ENCODE measurements at places on chromosomes 7 and 10.

GRCh38 chr7:112358513-112358912 lies 91.7 kb upstream of the IFRD1 start:
- DNase-seq, result no peak

- DNase-seq, result no peak
These were observed 4.1 kb upstream of the NT5C2 start for GRCh38 chr10:103197174-103197573.

GRCh38 chr10:129937351-129937751 lies 26.7 kb downstream of the EBF3 start:
- DNase-seq, result no peak

GRCh38 chr7:69204943-69205342 lies 393.3 kb upstream of the AUTS2 start:
- no peak for DNase-seq

DNA sequence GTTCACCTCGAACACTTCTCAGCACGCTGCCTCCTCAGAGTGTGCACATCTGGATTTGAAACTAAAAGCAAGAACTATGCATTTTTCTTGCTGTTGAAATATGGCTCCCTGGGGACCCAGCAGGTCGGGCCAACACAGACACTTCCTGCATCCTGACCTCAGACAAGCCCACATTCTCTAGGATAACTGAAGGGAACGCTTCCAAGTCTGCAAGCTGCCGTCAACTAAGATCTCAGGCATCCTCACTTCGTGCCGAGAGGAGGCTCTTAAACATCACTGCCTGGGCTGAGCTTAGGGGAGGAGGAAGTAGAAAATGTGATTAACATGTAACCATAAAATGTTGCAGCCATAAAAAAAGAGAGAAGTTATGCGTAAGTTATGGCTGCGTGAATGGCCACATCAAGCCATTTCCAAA lies 65.5 kb downstream of the PYROXD2 start:
- no peak for DNase-seq

DNA sequence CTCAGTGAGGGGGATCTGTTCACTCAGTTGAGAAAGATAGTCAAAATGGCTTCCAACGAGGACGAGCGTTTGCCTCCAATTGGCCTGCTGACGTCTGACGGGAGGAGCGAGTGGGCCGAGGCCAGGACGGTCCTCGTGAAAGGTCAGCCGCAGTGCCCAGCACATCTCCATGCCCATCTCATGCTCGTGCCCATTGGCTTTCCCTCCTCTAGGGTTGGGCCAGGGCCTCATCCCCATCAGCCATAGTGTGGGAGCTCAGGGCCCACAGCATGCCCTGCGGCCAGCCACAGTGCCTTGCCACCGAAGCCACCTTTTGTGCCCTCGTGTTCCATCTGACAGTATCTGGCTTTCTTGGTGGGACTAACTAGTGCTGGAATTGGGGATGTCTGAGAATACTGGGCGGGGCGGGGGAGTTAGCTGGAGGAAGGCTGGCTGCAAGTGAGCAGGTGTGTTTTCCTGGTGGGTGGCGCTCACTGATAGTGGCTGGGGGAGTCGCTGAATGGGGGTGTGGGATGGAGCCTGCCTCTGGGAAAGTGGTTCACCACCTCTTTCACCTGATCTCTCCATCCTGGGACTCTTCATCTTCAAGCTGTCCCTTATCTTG lies 13.9 kb downstream of the CHAT start:
- DNase-seq, result no peak

- no peak for DNase-seq
These were observed 99.0 kb downstream of the ADRA2A start for GRCh38 chr10:111175787-111176186.

GRCh38 chr7:11077816-11078215 lies 104.1 kb downstream of the PHF14 start:
- no peak for DNase-seq

DNA sequence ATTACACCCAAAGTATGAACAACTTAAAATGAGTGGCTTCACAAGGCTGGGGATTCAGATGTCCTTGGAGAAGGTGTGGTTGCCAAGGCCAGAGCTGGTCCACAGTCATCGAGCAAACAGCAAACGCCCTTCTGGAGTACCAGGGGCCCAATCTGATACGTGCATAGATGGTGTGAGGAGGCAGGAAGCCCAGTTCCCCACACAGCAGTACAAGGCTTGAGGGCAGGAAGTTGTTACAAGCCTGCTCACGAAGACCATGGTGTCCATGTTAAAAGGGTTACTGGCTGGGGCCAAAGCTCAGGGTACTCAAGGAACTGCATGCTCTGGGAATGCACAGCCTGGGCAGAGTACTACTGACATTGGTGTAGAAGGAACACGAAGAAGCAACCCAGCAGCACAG lies 4.6 kb upstream of the ANKRD26 start:
- DNase-seq, result no peak

GRCh38 chr10:124220547-124220946 lies 127.1 kb upstream of the CHST15 start:
- no peak for DNase-seq

DNA sequence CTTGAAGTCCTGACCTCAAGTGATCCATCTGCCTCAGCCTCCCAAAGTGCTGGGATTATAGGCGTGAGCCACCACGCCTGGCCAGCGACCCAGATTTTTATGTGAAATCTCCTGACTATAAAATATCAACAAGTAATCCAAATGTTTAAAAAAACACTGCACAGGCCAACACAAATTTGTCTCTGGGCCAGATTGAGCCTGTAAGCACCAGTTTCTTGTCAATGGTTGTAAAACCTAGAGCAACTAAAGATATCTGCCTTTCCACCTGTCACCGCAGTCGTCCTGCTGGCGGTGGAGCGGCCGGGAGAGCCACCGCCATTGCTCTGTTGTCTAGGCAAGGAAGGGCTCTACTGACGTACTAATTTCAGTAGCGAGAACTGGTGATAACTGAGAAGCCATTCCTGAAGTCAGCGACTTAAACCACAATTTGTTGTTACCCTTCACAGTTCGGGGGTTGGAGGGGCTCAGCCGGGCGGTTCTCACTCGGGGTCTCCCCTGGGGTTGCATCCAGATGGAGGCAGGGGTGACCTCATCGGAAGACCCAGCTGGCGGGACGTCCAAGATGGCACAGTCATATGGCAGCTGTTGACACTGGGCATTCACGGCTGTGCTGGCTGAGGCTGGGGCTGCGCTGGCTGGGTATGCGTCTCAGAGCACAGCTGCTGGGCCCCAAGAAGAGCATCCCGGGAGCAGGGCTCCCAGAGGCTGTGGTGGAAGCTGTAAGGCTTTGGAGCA lies 55.2 kb upstream of the PDGFA start:
- no peak for DNase-seq

- no peak for DNase-seq
These were observed 20.8 kb upstream of the INSIG1 start for GRCh38 chr7:155276800-155277375.

- no peak for DNase-seq
These were observed 250.4 kb upstream of the CACNA2D1 start for GRCh38 chr7:82694022-82694421.

DNA sequence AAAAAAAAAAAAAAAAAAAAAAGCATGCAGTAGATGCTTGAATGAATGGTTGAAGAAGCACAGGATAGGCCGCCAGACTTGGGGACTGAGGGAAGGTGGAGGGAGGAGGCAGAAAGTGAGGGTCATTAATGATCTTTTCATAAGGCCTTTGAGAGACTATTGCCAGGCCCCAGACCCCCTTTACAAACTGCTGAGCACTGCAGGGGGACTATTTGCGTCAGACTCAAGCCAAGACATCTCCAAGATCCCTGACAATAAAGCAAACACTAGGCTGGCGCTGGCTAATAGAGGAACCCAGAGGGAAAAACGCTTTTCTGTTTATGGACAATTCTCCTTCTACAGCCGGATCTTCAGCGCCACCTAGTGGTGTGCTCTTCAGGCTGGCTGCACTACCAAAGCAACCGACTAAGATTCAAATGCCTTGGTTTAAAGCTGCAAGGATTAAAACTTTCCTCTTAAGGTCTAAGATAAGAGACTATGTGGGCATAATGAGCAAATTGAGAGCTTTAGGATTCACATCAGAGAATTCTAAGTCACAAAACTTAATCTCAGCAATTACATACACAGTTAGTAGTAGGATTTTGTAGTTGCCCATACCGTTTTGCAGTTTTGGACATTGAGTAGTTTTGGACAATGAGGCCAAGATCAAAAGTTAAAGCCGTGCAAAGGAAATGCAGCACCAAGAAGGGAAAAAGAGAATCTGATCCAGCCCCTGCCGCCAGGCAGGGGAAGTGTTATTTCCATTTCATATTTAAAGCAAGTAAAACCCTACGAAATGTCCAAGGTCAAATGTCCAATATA lies 17.9 kb upstream of the AGK start:
- peak; percentile 75 for DNase-seq

- DNase-seq, result no peak
These were observed 86.8 kb downstream of the SORBS1 start for GRCh38 chr10:95474228-95475002.

DNA sequence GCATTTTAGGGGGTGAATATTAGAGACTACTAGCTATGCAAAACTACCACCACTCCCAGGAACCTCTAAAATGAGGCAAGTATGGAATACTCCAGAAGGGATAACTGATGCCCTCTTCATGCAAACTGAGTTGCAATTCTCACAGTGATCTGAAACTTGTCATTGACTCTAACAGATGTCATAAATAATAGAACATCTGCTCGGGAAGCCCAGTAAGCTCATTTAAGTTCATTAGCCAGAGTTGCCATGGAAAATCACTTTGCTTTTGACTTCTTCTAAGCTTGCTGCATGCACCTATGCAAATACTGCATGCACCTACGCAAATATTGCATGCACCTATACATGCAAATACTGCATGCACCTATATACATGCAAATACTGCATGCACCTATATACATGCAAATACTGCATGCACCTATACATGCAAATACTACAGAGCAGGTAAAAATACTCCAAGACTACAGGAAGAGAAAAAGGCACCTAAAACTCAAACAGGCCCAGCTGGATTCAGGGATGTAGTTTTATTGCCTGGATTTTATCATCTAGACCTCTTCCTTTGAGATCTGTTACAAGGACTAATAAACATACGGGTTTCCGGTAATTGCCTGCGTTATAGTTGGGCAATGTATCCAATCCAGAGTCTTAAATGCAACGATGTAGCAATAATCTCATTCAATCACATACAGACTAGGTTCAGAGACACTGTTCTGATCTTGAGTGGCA lies 1061.1 kb upstream of the AUTS2 start:
- no peak for DNase-seq

GRCh38 chr10:89242840-89243568 lies 8.6 kb downstream of the LIPA start:
- DNase-seq, result no peak

DNA sequence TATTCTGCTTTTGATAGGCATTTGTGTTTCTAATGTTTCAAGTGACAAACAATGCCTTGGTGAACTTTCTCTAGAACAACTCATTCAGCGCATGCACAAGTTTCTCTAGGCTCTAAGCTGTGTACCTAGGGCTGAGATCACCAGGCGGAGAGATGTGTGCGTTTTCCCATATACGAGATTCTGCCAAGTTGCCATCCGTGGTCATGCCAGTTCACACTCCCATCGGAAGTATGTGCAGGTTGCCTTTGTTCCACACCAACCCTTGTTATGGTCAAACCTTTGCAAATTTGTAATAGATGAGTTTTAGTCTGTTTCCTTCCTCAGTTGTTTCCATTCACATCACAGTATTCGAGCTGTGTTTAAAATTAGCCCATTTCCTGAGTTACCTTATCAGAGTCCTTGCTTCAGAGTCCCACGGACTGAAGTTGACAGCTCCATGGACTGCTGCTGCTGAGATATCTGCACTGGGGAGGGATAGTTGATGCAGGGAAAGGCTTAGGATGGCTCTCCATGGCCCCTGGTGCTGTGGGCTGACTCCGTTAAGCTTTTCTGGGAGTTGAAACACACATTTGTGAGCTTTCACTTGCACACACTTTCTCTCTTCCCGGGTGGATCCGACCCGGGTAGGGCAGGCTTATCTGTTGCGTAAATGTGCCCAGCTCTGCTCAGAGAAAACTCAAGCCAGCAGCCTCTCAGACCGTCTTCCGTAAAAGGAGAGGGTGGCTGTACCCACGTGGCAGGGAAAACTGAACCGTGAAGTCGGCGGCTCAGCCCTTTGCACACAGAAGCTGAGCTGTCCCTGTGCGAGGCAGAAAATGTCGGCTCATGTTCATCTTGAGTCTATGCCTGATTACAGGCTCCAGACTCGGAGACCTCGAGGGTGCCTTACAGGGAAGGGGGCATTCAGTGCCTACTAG lies 49.4 kb downstream of the HK1 start:
- peak; percentile 66 for DNase-seq

DNA sequence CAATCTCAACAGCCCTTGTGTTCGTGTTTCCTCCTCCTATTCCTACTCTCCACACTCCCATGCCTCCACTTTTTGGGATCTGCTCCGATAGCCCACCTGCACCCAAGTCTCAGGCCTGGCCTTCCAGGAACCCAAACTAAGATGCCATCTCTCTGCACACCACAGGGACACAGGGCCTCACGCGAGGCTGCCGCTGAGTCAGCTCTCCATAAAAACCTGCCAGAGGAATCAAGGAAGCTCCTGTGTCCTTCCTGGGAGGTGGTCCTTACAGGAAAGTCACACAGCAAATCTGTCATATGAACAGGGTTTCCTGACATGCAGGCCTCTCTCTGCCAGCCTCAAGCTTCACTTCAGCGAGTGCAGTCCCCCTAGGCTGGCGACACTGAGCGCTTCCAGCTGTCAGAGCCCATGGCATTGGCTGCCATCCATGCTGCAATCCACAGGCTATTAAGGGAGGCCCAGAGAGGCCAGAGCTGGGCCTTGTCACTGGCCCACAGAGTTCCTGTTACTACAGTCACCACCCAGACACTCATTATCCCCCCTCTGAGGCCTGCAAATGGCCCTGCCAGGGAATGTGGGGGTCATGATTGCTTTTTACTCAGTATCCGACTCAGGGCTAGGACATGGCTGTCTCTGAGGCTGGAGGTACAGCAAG lies 151.4 kb downstream of the OAT start:
- DNase-seq, result peak; percentile 45

DNA sequence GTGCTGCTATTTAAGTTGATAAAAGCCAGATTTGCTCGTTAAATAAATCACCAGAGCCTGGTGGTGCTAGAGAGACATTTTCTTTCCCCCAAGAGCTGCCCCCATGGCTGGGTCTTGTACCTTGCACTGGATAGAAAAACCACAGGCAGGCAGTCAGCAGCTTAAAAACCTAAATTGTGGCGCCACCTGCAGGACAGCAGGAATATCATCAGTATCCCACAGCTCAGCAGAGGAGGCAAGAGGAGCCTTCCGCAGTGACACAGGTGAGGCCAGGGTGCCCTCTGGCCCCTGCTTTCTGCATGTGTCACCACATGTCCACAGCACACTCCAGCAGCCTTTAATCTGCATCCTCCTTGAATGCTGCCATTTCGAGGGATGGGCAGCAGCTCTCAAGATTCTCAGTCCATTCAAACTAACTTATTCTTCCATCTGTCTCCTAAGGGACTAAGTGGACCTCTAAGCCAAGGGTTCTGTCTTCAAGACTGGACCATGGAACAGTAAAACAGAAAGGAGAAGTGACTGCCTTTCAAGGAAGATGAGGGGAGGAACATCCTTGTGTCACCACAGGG lies 4.5 kb upstream of the PLXNA4 start:
- DNase-seq, result peak; percentile 84

GRCh38 chr7:79185605-79186004 lies 267.9 kb downstream of the MAGI2 start:
- DNase-seq, result no peak

- DNase-seq, result peak; percentile 66
These were observed 657 bp downstream of the HACD1 start for GRCh38 chr10:17616403-17617030.
